ENCODE measurements at places on chromosomes 5 and 9. TPM values are rescaled to one million over a fixed set of nuclear protein-coding genes. Genes with fewer than 3 reads are reported as not detected.

The GRIA1 gene
- total RNA-seq: not detected

The SHLD3 gene
- 7.4 TPM for total RNA-seq

The CKMT2 gene
- not detected for total RNA-seq

The SIT1 gene
- total RNA-seq: 70.2 TPM

The HMGCR gene
- 43.0 TPM for total RNA-seq

The MARCOL gene
- total RNA-seq: not detected

The LCP2 gene
- 291 TPM for total RNA-seq

The RMRP gene
- 21,585 TPM for total RNA-seq

DNA sequence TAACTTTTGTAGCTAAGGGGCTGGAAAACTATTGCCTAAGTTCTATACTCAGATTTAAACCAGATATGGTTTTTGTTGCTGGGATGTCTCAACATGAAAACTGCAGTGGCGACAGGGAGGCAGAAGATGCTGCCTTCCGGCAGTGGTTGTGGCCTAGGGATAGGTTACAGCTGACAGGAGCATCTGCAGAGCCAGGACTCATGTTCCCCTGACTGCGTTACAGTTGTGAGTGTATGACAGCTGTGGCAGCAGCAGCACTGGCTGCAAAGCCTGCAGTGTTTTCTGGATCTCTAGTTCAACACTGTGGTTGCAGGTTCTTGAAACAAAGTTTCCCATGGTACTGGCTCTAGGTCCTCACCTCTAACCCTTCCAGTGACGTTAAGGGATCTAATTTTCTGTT is 498.8 kb upstream of the CDH18 start:
- DNase-seq: no peak

DNA sequence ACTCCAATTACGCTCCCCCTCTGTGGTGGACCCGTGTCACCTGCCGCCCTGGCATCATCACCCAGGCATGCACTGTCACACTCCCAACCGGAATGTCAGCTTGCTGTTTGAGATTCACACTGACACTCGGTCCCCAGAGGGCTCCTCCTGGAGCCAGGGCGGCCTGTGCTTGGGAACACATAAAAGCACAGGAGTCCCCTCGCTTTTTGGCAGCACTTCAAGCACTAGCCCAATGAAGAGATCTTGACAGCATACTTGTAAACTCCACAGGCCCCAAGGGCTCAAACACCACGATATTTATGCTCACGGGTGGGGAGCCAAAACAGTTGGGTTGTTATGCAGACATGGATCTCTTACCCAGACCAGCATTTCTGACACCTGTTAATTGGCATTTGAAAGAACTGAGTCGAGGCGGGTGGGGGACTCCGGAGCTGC is 90.8 kb upstream of the EGFLAM start:
- DNase-seq: no peak

DNA sequence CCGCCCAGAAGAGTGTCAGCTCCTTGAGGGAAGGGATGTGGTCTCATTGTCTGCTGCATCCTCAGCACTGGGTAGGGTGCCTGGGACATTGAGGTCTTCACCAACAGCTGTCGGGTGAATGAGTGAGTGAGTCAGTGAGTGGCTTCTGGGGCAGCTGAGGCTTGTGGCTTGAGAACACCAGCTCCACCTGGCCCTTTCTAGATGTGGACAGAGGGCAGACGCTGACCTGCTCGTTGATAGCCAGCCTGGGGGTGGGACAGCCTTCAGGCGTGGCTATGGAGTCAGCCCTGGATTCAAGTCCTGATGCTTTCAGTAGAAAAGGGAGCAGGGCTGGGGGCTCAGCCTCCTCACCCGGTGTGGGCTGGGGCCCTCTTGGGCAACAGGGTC is 215.1 kb downstream of the C9orf50 start:
- no peak for DNase-seq

GRCh38 chr9:86534572-86535258 is 180.5 kb upstream of the TUT7 start:
- DNase-seq: no peak

GRCh38 chr9:22522206-22522740 is 75.6 kb downstream of the DMRTA1 start:
- DNase-seq: no peak

GRCh38 chr5:78899922-78900362 is 85.2 kb downstream of the ARSB start:
- DNase-seq: no peak

GRCh38 chr5:140093179-140093578 is 20.7 kb upstream of the PURA start:
- no peak for DNase-seq

- no peak for DNase-seq
Observed at GRCh38 chr9:98021306-98022040, 35.1 kb upstream of the NANS start.

GRCh38 chr5:149172261-149172660 is 31.0 kb downstream of the ABLIM3 start:
- DNase-seq: no peak

- DNase-seq: no peak
Observed at GRCh38 chr5:125175348-125176004, 429.0 kb upstream of the ZNF608 start.

DNA sequence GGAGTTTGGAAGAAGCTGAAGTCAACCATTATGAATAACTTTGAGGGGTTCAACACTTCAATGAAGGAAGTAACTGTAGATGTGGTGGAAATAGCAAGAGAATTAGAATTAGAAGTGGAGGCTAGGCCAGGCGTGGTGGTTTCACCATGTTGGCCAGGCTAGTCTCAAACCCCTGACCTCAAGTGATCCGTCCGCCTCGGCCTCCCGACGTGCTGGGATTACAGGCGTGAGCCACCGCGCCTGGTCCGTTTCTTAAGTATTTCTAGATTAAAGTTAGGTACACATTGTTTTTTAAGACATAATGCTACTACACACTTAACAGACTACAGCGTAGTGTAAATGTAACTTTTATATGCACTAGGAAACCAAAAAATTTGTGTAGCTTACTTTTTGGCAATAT is 14.1 kb downstream of the FNIP1 start:
- DNase-seq: no peak

GRCh38 chr9:79660615-79661014 is 88.8 kb downstream of the TLE4 start:
- DNase-seq: no peak

- DNase-seq: no peak
Observed at GRCh38 chr5:56648460-56649034, 166.8 kb upstream of the MAP3K1 start.

- no peak for DNase-seq
Observed at GRCh38 chr5:444226-444625, 1.2 kb downstream of the EXOC3 start.

- DNase-seq: no peak
Observed at GRCh38 chr5:123705741-123706140, 193.8 kb downstream of the CSNK1G3 start.

DNA sequence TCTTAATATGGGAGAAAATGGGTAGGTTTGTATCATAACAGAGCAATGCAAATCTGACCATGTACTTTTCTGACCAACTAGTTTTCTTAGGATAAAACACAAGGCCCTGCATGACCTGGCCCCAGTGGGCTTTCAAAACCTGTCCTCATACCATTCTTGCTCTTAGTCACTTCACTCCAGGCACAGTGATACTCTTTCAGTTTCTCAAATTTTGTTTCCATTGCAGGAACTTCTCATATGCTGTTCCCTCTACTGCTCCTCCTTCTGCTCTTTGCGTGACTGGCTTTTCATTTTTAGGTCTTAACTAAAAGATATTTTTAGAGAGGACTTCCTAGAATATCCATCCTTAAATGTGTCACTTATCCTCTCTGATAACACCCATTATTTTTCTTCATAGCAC is 112.4 kb downstream of the INIP start:
- no peak for DNase-seq

GRCh38 chr9:94945197-94946144 is 219.0 kb downstream of the AOPEP start:
- DNase-seq: no peak

DNA sequence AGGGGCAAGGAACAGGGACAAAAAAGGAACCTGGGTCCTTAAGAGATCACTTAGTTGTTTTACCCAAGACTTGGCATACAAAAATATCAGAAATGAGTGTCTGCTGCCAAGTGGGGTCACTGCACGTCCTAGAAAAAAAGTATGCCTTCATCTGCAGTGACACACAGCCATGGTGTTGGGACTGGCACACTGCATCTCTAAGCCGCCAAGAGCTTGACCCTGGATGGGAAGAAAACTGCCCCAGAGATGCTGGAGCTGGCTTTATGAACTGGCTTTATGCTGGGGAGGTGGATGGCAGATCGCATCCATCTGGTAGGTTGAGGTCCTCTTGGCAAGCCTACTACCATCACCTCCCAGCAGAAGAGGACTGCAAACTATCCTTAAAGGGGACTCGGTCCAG is 51.7 kb downstream of the IRF1 start:
- DNase-seq: no peak

- no peak for DNase-seq
Observed at GRCh38 chr9:117135501-117136098, 279.3 kb downstream of the ASTN2 start.

- no peak for DNase-seq
Observed at GRCh38 chr5:86124333-86124732, 493.4 kb upstream of the COX7C start.
